ENCODE measurements at places on chromosomes 5 and 9.

DNA sequence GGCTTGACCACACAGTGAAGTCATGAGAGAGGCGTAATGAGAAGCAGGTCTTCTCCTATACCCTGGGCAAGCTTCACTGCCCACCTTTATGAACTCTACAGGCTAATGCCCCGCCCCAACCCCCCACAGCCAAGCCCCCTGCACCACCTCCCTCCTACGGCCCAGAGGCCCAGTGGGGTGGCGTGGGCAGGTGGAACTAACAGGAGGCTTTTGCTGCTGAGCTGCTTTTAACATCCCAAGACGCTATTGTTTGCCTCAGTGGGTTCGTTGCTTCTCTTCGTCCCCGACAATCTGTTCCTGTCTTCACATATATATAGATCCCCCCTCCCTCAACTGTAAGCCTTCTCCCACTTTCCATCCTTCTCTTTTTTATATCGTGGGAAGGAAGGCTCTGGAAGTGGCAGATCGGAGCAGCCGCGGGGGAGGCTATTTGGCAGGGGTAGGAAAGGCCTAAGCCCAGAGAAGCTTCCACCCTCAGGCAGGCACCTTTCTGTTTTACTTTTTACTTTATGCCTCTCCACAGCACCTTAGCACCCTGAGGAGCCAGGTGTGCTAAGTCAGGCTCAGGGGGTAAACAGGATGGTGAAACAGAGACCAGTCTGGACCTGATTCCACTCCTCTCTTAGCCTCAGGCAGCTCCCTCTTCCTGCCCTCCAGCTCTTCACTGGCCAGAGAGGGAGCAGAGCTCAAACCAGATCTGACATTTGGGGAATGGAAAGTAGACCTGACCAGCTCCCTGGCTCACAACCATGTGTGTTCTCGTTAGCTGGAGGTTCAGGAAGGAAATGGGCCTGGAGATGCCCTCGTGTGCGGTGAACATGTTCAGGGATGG lies 26.5 kb downstream of the CD74 start:
- no peak for DNase-seq

GRCh38 chr9:111443454-111443853 lies 40.7 kb downstream of the ECPAS start:
- DNase-seq, result no peak

DNA sequence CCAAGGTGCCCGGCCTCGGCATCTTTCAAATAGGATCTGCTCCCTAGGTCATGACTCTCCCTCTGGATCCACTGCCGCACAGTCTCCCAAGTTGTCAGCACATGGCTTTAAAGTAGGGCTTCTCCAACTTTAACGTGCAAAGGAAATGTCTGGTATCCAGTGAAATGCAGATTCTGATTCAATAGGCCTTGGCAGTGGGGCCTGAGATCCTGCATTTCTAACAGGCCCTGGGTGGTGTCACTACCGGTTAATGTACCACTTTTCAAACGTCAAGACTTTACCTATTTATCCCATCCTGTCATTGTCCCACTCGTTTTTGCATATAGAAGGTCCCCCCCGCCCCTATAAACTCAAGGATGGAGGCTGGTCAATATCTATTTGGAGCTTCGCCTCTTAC lies 137.6 kb upstream of the ZNF618 start:
- no peak for DNase-seq

- no peak for DNase-seq
Measured at GRCh38 chr5:138159666-138160065, 18.8 kb downstream of the BRD8 start.

DNA sequence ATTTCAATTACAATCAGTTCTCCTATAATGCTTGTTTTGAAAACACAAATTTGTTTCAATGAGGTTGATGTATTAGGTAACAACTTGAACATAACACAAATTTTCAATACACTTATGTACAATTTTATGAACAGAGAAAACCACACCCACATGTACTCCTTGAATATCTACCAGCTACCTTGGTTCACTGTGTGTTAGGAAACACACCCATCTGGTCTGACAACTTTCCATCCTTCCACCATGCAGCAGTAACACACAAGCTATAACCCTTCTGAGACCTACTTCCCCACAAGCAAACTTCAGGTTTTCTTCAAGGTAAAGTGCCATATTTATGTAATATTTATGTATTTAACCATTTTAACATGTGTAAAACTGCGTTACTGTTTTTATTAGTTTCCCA lies 36.4 kb upstream of the UBQLN1 start:
- no peak for DNase-seq

DNA sequence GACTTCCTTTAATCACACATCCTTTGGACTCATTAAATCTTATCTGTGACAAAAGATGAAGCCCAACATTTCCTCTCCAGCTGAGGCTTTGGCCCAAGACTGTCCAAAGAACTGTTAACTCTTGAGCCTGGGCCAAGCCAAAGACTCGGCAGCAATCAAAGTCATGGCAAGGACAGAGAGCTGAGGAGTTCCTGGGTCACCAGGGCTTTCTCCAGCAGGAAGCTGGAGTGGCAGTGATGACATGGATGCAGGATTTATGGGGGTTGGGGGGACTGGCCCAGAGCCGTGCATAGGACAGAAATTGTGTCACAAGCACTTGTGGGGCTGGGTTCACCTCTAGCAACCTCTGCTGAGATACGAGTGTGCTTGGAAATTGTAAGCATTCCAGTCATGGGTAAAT lies 440.3 kb downstream of the PLK2 start:
- DNase-seq, result no peak

GRCh38 chr9:136628268-136628667 lies 34.4 kb upstream of the EGFL7 start:
- no peak for DNase-seq

DNA sequence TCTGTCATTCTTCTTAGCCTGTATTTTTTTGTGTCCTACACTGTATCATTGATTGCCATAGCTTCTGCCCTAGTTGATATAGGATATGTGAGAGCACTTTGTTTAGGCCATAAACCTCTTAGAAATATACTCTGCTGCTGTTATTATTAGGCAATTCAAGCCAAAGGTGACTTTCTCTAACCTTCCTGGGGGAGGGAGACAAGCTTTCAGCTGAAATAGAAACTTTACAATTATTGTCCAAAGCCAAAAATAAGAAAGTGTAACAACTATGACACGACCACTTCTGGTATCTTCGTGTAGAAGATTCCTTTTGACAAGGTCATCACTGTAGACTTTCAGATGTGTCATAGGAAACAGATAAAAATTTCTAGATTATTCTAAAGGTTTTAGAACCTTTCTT lies 12.2 kb upstream of the CSNK1A1 start:
- no peak for DNase-seq

DNA sequence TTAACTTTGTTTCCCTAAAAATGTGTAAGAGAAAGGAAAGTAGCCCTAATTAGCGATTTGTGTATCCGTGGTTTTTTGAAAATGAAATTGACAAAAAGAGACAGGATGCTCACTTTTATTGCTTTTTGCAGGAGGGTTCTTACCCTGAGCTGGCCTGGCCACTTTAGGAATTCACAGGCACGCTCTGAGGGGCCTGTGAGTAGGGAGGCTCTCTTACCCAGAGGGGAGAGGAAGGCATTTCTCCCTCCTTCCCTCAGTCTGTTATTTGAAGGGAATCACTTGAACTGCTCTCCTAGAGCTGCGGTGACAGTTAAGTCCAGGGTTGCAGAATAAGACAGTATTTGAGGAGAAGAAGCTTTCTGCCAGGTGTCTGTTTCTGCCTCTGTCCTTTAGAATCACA lies 16.7 kb downstream of the PIK3R1 start:
- no peak for DNase-seq

DNA sequence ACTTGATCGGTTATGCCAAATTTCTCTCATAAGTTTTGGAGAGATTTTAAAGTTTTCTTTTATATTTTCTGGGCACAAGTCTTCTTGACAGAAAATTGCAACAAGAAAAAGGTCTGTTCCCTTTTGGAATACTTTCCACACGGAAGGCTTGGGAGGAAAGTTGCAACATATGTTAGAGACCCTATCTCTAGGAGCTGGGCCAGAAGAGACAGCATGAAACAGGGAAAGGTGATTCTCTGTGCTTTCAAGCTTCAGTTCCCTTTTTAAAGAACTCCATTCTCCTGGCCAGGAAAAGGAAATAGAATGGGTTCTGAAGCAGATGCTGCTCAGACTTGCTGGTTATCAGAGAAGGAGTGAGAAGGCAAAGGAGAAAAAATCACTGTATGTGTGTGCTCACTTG lies 368.3 kb downstream of the SPATA31D1 start:
- no peak for DNase-seq

- no peak for DNase-seq
Measured at GRCh38 chr5:115720888-115721287, 95.1 kb upstream of the TMED7 start.

DNA sequence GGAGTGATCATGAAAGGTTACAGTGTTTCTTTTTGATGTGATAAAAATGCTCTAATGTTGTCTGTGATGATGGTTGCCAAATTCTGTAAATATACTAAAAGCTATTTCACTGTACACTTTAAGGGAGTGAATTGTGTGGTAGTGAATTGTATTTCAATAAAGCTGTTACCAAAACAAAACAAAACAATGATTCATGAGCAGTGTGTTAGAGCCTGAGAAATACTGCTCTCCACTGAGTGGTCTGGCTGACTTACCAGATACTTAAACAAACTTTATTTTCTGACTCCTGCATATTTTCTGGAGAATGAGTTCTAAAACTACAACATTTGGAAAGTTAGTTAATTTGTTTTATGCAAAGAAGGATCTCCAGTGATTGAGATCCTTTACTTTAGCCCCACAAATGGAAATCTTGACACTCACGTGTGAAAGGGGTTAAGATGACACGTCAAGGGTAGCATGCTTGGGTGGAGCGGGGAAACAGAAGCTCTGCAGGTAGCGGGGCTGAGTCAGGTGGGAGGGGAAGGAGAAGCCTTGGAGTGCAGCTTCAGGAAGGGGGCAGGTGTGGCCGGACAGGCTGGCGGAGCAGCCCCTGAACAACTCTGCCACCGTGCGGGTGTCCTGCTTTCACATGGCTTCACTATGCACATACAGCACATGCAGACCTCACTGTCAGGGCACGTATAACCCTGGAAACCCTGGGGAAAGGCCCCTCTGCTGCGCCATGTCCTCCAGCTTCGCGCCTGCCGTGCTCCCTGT lies 256.7 kb downstream of the IRX1 start:
- no peak for DNase-seq

DNA sequence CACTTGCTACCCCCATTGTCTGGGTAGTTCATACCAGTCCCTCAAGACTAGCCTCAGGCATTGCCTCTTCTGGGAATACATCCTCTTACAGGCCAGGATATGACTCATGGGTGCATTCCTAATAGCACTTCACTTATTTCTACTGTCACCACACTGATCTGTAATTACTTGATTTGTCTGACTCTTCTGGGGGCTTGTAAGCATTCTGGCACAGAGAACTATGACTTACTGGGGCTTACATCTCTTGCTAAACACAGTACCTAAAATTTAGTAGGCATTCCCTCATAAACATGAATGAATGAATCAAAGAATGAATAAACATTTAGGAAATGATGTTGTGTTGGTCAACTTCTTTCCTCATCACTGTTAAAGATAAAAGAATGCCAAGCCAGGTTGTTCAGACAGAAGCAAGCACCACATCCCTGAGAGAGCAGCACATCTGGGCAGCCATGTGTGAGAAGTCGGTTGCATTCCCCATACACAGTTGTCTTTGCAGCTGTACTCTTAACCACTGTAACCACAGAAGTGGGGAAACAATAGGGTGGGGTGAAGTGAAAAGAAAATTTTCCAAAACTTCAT lies 27.6 kb downstream of the IL7R start:
- DNase-seq, result no peak

DNA sequence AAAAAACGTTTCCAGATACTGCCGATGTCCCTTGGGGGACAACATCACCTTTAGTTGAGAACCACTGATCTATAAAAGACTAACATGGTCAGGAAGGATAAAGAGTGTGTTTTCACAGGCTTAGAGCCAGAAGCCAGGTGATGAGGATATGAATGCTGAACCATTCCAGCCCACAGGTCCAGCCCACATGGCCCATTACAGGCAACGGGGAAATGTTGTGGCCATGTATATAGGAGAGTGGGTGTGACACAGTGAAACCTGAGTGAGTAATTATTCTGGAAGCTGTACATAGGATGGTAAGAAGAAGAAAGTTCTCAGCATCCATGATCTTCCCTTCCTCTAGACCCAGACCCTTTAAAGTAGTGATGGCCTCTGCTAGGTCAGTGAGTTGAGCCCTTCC lies 56.0 kb upstream of the FOXI1 start:
- DNase-seq, result no peak

- DNase-seq, result peak; percentile 62
Measured at GRCh38 chr5:73213566-73213998, 40.6 kb downstream of the TMEM174 start.

- DNase-seq, result no peak
Measured at GRCh38 chr5:74660873-74661272, 20.3 kb upstream of the ENC1 start.

DNA sequence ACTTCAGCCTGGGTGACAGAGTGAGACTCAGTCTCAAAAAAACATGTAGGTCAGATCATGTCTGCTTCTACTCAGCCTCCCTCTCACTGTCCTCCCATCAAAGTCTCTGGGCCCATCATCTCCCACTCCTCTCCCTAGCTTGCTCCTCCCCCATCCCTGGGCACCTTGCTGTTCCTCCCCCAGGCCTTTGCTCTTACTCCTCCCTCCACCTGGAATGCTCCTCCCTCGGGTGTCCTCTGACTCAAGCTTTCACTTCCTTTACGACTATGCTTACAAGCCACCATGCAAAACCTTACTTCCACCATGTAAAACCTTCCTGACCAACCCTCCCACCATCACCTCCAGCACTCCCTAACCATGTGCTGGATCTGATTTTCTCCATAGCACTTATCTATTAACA lies 51.5 kb downstream of the MTMR12 start:
- DNase-seq, result no peak

DNA sequence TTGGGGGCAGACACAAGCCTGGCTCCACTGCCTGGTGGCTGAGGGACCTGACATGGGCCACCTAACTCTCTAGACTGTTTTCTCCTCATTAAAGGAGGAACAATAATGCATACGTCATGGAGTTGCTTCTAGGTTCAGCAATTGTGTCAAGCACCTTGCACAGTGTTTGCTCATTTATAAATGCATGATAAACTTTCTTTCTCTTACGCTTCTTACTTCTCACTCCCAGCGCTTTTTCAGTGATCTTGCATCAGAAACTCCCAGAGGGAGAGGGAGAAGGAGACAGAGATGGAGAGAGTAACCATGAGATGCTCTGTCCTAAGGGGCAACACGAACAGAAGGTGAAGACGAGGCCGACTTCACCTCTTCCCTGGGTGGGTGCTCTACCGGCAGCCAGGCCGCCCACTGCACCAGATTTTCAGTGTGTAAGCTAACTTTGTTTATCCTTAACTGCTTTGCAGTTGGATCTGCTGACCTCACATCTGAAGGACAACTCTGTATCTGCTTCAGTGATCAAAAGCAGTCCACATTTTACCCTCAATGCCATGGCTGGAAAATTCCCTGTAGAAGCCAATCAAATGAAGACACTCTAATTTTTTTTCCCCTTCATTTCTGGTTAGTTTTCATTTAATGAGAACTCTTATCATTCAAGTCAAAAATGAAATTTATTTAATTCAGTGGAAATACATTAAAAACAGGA lies 35.3 kb downstream of the MED27 start:
- DNase-seq, result no peak

DNA sequence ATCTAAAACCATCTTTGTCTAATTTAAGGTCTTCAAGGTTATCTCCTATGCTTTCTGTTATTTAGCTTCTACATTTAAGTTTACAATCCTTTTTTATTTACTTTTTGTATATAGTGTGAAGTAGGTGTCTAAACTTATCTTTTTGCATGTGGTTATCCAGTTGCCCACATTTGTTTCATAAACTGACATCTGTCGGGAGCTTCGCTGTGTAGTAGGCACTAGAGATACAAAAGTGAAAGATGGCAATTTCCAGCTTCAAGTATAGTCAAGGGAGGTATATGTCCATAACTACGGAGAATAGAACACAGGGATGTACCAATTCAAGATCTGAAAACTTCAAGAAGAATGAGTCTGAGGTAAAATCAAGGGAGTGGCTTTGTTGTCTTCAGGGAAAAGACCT lies 38.7 kb upstream of the ELL2 start:
- no peak for DNase-seq
